Adrenal gland (tissue), 19 donors: ENCODE measurements at places on chromosomes 2 and 18.

GRCh38 chr2:223759569-223760430 is 77.6 kb downstream of the AP1S3 start:
- no peak for DNase-seq

- DNase-seq, result no peak
These were observed 166.5 kb downstream of the PTPRM start for GRCh38 chr18:7733642-7734041.

DNA sequence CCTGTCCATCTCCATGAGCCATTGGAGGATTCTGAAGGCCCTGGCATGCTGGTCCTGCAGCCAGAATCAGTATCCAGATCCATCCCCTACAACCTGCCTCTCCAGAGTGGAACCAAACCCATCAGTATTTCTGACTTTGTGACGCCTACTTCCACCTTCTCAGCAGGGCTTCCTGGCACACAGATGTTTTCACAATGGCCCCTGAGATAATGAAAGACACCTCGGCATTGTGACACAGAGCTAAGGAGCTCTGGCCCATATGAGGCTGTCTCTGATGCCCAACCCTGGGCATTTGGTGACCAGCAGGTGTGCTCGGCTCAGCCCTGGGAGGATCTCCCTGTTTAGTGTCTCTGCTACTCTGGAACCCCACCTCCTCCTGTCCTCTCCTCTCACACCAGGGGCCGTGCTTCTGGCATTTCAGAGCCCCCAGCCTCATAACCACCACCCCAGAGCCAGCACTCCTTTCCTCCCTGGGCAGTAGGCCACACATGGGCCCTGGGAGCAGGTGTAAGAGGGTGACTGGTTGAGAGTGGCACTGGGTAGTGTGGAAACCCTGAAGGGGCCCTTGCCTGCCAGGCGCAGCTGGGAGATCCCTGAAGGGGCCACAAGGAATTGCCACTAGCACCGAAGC is 38.2 kb downstream of the FOSL2 start:
- DNase-seq, result no peak

DNA sequence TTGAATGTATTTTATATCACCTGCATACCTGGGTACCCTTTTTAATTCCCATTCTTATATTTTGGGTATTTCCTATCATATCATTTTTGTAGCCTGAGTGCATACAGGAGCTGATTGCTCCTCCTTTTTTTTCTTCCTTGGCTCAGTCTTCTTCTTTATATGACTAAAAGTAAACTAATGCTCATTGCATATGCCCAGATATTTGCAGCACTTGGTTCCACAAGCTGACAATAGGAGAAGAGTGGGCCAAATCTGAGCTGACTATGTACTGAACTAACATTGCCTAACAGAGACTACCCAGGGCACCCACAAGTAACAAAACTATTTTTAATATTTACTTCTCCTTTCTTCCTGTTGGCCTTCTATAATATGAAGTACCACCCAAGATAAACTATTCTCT is 131.7 kb upstream of the SPOPL start:
- no peak for DNase-seq

GRCh38 chr2:70890469-70891065 is 45.1 kb upstream of the ATP6V1B1 start:
- no peak for DNase-seq

DNA sequence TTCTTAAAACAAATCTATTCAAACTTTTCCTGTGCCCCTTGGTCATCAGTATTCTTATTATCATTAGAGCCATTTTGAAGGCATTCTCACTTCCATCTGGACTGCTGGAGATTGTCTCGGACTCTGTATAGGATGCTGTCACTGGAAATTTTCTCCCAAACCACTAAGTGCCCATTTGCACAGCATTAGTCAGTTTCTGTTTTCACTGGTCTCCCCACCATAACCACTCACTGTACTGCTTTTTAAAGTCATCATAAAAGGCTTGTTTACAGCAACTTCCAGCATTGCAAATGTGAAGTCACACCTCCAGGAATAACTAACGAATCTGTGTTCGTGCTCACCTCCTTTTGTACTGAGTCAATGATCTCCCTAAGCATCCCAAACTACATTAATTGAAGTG is 150.9 kb upstream of the SERTAD2 start:
- no peak for DNase-seq

GRCh38 chr2:29080886-29081743 is 6.8 kb upstream of the PCARE start:
- no peak for DNase-seq

DNA sequence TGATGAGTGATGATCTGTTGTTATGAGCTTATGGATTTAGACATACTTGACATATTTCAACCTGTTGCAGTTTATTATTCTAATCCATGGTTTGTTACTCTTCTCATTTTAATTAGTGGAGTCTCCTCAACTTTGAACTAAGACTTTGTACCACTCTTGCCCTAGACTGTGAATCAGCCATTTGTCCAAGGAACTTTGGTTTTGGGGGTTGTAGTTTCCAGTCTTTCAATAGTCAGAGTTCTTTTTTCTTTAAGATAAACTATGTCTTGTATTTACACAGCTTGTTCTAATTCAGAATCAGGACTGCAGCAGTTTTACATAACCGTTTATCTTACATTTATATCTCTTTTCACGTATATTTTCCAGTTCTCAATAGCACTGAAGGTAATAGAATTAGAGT is 133.6 kb downstream of the GULP1 start:
- DNase-seq, result no peak

GRCh38 chr2:29954316-29954715 is 32.9 kb upstream of the ALK start:
- no peak for DNase-seq

GRCh38 chr2:80205498-80205897 is 99.1 kb downstream of the LRRTM1 start:
- DNase-seq, result no peak

DNA sequence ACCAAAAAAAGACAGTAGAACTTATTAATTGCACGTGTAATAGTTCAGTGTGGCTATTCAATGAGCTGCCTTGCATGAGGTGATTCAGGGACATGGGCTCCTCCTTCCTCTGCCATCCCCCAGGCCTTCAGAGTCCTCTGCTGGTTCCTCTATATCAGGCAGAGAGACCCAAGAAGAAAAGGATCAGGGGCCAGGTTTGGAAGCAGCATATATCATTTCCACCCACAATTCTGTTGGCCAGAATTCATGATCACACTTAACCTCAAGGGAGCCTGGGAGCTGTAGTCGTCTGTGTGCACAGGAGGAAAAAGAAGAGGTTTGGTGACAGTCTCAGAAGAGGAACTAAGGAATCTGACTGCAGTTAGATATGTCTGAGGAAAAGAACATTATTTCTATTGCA is 114.0 kb upstream of the GLS start:
- no peak for DNase-seq

DNA sequence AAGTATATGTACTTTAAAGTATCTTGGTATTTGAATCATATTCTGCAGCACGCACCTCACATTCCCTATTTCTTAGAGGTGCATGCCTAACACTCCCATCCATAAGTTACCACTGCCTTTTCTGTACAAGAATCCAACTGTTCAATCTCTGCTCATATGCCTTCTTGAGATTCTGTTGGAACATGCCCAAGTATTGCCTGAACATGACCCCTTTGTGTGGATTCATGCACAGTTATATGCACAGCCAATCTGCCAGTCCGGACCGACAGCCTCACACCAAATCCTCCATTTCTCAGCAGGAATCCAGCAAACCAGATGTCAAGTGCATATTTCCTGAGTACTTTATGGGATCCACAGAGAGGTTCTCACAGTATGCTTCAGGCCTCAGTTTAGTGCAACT is 222.0 kb downstream of the TMEM182 start:
- DNase-seq, result no peak

DNA sequence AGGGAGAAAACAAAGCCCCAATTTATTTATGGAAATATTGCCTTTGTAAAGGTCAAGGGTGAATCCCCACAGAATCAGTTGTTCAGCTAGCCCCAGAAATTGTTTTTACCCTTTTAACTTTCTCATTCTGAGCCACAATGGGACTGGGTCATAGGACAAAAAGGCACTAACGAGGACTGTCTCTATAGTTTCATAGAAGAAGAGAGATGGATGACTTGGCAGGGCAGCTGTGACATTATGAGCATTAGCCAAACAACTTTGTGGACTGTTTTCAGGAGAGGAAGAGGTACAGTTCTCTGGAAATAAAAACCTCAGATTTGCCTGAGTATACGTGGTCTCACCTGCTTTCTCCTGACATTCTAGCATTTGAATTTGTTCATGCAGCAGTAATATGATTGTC is 1155.8 kb upstream of the CHAC2 start:
- no peak for DNase-seq

DNA sequence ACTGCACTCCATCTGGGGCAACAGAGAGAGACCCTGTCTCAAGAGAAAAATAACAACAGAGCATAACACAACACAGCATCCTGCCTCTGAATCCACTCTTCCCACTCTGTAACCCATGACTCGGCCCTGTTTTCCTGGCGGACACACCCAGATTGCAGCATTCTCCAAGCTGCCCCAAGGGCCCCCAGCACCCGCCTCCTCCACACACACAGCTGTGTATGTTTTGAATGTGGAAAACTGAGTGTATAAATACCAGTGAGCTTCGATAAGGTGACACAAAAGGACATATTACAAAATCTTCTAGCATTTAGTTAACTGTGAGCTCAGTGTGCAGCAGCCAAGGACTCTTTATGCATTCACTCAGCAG is 13.0 kb downstream of the IMPA2 start:
- DNase-seq, result no peak

GRCh38 chr2:28148566-28148965 is 244.1 kb upstream of the FOSL2 start:
- no peak for DNase-seq

DNA sequence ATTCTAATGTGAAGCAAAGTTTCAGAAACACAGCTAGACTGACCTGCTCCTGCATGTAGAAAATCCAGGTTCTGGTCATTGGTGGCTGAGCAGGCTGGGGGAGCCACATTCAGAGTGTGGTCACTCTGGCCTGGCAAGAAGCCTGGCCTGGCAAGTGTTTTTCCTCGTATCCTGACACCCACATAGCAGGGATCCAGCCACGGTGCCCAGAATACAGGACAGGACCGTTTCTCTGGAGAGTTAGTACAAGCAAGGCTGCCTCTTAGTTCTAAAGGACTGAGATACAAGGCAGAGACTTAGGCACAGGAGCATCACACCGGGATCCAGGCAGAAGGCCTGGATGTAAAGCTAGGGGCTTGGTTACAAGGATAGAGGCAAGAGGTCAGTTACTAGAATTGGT is 4.8 kb upstream of the LAMA1 start:
- no peak for DNase-seq

GRCh38 chr18:74370115-74370514 is 54.5 kb downstream of the C18orf63 start:
- DNase-seq, result no peak

DNA sequence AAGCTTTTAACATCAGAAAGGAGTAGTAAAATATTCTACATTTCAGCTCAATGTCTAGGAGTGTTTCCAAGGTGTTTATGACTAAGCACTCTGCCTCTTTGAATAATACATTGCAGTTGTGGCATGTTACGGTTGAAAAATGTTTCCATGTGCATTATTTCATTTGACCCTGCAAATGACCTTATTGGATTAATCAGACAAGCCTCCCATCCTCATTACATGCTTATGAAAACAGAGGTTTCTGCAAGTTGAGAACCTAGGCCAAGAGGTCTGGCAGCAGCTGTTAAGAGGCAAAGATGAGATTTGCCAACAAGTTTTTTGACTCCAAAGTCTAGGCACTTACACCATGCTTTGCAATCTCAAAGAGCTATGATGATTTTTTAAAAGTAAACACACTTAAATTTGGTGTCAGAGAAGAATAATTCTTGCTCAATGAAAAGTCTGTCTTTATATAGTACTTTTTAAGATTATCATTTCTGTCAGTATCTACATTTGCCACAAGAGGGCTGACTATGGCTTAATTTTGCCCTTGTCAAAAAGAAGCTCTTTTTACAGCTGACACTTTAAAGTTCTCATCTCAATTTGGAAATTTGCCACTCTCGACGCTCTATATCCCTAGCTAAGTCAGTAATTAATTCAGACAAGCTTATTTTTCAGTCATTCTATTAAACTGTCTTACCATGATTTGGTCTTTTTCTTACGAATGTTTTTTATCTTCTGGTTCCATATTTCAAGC is 260.6 kb downstream of the PAX3 start:
- no peak for DNase-seq

DNA sequence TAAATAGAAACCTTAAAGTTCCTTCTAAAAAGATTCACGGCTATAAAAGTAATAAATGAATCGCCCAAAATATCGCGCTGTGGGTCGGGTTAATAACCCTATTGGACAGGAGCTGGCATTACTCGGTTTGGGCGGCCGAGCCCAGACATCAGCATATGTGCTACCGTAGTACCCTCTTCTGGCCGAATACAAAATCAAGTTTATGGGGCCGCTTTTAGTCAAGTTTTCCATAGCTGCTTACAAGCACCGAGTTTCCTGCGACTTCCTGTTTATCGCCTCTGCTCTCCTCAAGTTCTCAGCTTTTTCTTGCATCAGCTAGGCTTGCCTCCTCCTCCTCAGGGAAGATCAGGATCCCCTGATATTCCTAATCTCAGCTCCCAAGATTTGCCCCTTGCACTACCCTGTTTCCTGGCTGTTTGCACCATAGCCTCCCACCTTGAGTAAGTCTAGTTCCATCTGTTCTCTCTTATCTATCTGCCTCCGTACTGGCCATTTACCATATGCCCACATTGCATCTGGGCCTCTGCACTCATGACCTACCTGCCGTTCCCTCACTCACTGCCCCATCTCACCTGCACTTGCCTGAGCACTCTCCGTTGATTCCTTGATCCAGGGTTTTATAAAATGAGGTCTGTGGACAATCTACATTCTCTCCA is 56.1 kb downstream of the SLC35F5 start:
- DNase-seq, result no peak

GRCh38 chr2:183347969-183348368 is 223.7 kb downstream of the NUP35 start:
- DNase-seq, result no peak

DNA sequence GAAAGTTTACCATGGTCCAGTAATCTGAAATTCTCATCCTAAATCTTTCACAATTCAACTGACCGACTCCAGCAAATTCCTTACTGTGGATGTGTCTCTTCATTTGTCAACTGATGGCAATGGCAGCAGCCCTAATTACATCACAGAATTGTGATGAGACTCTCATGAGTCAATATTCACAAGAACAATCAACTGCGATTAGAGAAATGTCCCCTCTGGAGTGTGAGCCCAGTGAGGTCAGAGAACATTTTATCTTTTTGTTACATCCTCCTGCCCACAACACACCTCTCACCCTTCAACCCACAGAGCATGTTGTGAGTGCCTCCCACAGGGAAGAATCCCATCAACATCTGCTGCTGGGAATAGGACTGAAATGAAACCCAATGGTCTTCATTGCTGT is 73.6 kb downstream of the CD226 start:
- DNase-seq, result no peak

GRCh38 chr2:170180031-170180566 is 2.2 kb downstream of the MYO3B start:
- DNase-seq, result no peak

DNA sequence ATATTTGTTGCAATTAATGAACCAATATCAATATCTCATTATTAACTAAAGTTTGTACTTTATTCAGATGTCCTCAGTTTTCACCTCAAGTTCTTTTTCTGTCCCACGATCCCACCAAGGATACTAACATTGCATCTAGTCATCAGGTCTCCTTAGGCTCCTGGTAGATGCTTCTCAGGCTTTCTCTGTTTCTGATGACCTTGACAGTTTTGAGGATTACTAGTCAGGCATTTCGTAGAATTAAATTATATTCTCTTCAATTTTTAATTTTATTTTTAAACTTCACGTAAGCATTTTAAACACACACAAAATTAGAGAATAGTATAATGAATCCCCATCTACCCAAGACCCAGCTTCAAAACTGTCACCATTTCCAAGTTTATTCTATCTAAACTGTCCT is 5.6 kb upstream of the ACYP2 start:
- no peak for DNase-seq
